ENCODE measurements at places on chromosomes 11 and 22. TPM values are rescaled to one million over a fixed set of nuclear protein-coding genes. Genes with fewer than 3 reads are reported as not detected.

The CHCHD10 gene
- total RNA-seq, result 47.5 TPM

The PRRG4 gene
- 1.2 TPM for total RNA-seq

The MB gene
- 0.29 TPM for total RNA-seq

The CCDC87 gene
- 0.88 TPM for total RNA-seq

The AAMDC gene
- 20.7 TPM for total RNA-seq

The ANO1 gene
- 10.9 TPM for total RNA-seq

The PNPLA3 gene
- 17.5 TPM for total RNA-seq

The FGF19 gene
- total RNA-seq, result 7.4 TPM

The ANKRD49 gene
- total RNA-seq, result 13.8 TPM

The HIRA gene
- 53.0 TPM for total RNA-seq

The SMTNL1 gene
- not detected for total RNA-seq

The MEI1 gene
- total RNA-seq, result not detected

The MPZL3 gene
- 2.1 TPM for total RNA-seq

The YPEL4 gene
- total RNA-seq, result 0.13 TPM

The C11orf16 gene
- 0.15 TPM for total RNA-seq

The IGSF22 gene
- total RNA-seq, result 0.35 TPM

The RPS6KB2 gene
- 46.6 TPM for total RNA-seq

The USP2 gene
- 7.6 TPM for total RNA-seq
